ENCODE measurements at places on chromosomes 16 and 17.

- no peak for ATAC-seq
These were observed 7.3 kb downstream of the WRAP53 start for GRCh38 chr17:7695586-7695985.

DNA sequence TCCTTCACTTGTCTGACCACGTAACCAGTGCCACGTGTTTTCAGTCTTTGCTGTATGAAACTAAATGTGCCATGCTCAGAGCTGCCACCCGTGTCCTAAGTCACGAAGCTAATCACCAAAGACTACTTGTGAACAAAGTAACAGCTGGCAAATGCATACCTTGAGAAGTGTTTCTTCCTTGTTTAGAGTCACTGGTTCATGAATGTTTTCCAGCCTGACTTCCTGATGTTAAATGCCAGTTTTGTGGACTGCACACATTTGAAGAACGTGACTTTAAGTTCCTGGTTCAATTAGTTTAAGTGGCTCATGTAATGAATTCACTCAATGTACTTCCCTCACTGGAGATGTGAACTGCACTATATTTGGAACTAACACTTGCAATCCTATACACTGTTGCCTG is 19.9 kb upstream of the KPNB1 start:
- ATAC-seq, result no peak

DNA sequence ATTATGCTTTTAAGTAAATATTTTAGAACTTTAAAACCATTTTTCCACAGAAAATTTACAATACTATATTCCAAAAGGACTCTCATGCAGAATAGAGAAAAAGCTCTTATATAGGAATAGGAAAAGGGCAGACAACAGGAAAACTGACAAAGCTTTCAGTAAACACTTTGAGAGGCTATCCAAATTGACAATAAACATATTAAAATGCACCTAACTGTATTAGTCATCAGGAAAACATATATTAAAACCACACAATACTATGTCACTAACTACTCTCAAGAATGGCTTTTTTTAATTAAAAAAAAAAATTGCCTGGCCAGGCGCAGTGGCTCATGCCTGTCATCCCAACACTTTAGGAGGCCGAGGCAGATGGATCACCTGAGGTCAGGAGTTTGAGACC is 77.3 kb downstream of the CEP112 start:
- ATAC-seq, result no peak

DNA sequence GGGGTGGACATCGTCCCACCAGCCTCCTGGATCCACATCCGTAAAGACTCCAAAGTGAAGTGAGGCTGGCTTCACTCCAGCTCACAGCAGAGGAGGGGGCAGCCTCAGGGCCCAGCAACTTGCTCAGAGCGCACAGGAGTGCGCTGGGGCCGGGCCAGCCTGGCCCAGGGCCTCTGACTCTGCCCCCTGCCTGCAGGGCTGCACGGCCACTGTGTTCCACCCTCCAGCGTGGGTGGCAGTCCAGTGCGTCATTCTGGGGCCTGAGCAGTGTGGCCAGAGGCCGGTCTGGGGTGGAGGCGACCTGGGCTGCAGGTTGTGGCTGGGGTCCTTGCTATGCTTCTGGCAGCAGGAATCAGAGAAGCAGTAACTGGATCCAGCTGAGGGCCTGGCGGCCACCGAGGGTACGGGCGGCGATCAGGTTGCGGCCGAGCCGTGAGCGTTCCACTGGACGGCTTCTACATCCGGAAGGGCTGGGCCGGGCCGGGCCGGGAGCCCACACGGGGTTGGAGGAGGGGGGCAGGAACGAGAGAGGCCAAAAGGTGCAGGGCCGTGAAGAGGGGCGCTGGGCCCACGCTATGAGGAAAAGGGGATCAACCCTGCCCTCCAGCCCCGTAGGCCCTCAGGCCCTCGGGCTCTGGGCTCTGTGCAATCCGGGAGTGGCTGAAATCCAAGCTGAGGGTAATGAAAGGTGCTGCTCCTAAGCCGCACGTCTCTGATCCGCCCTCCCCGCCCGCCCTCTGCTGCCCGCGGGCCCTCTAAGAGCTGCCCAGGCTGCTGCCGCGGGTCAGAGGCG is at the start of gene FSCN2:
TSS of gene FSCN2 (plus strand) at position 787 of the 793 bp plus-strand sequence. CDS start 155 bp downstream, outside the sequence.
- ATAC-seq, result peak; percentile 14

DNA sequence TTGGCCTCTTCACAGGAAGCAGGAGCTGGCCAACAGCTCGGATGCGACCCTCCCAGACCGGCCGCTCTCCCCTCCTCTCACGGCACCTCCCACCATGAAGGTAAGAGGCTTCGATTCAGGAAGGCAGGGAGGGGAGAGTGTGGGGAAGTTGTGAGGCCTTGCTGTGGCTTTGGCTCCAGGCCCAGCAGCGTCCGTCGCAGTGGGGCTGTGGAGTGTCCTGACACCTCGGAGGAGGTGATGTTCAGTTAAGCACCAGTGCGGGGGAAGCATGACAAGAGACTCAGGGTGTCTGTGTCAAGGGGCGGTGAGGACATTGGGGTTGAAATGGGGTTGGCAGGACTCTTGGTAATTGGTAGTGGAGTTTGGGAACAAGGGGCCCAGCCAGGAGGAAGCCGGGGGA is 109.0 kb downstream of the RAP1GAP2 start:
- ATAC-seq, result no peak

GRCh38 chr17:1146561-1147265 is 33.1 kb downstream of the ABR start:
- no peak for ATAC-seq

DNA sequence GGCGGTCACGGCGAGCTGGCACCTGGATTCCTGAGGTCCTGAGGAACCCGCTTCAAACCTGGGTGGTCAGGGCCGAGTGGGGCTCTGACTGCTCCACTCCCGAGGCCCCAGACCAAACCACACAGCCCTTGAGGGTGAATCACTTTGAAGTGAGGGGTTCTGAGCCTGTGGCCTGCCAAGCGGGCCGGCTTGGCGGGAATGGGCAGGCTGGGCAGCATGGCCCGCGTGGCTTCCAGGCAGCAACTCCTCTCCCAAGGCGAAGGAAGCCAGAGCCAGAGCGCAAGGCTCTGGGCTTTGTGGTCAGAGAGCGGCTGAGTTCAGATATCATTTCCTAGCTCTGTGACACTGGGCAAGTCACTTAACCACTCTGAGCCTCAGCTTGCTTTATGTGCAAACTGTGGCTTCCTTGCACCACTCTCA is 42.7 kb downstream of the CMIP start:
- ATAC-seq, result no peak

DNA sequence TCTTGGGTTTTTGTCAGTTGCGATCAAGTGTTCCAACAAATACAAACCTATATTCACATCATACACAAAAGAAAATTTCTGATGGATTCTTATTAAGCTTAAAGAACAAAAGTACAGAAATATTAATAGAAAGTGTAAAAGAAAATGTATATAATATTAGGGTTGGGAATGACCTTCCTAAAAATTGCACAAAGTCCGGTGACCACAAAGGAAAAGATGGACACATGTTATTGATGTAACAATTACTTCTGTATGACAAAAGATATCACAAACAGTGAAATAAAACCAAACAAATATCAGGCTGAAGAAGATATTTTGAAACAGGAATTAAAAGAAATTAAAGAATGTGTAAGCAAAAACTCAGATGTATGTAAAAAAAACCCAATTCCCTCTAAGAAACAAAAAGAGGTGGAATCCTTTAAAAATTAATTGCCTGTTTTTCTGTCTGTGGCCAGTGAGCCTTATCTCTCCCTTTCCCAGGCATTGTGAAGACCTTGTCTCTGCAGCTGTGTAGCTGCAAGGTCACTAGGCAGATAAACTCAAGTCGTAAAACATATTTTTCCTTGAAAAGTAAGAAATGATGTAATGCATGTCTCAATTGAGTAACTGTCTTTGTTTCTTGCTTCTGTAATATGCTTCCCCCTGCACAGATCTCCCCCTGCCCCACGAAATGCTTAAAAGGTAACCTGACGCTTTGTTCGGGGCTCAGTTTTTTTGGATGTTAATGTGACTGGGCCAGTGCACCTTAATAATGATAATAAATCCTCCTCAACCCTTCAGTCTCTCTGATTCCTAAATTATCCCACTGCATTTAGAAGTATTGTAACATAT is 2.8 kb downstream of the ST6GALNAC1 start:
- ATAC-seq, result no peak

DNA sequence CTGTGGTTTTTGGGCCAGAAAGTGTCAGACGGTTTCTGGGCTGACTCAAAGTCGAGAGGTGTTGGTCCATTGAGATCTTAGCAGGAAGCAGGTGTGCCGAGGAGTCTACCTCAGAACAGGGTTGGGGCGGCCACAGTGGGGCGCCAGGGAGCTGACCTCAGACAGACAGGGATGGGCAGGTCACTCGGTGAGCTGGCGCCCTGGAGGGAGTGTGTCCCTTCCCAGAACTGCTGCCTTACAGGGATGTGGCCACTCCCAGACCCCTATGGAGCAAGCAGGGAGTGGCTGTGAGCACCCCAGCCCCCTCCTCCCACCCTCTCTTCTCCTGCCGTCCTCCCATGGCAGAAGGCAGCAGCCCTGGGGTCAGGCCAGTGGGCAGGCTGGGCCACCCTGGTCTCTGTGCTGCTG is 14.0 kb upstream of the DPEP1 start:
- ATAC-seq, result peak; percentile 38

All from SK-N-SH treated with all-trans-retinoic acid at 6 μM for 48 hours (cell line).